ENCODE measurements at places on chromosomes 4 and X.

DNA sequence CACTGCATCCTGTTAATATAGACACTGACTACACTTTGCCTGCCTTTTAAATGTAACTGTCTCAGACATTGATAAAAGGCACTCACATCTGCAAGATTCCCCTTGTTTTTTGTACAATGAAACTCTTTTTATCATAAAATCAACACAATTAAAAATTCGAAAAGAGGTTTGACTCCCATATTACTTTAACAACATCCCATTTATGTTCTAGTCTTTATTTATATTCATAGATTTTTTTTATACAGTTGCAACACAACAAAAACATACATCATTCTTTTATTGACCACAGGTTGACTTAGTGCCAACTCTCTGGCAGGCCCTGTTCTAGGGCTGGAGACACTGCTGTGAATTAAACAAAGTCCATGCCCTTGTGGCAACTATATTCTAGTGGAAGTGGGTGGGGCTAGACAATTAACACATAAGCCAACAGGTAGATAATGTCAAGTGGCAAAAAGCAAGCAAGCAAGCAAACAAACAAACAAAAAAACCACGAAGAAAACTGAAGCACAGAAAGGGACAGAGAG is 36.8 kb downstream of the ANK2 start:
- DNase-seq, result no peak

- DNase-seq, result no peak
Measured at GRCh38 chr4:97587912-97588311, 555.4 kb downstream of the STPG2 start.

DNA sequence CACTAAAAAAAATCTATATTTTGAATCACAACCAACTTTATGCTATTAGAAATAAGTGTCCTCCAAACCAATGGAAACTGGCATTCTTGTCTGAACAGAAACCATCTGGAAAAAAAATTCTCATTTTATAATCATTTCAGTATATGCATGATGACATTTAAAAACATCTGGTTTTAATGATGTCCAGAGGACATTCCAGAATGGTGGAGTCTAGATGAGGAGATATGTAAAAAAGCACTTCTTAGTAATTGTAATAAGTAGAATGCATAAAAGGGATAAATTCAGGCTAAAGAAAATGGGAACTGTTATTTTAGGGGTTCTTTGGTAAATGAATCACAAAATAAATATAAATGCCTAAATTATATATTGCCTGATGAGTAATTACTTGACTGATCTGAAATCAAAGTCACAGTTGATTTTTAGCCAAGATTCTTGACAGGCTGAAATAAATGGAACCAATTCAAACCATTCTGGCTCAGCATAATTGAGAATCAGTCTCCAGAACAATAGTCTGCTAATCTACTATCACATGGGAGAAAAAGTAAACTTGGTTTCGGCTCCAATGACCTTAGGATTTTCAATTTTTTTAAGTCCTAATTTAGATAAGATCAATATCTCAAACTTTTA is 636.6 kb downstream of the FAT4 start:
- no peak for DNase-seq

DNA sequence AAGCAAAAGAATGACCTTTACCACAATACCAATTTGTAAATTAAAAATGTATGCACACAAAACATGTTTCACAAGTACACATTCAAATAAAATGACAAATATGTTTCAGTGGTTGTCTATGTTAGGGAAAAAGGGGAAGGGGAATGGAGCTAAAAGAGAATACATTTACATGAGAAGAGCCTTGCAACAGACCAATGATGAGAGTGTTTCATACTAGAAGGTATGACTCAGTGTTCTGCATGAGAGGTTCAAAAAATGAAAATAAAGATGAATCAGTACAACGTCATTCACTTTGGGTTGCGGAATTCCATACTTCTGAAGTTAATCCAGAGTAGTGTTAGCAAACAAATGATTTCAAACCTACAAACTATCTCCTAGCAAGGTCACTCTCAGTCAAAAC is 51.7 kb downstream of the RPGR start:
- DNase-seq, result no peak

DNA sequence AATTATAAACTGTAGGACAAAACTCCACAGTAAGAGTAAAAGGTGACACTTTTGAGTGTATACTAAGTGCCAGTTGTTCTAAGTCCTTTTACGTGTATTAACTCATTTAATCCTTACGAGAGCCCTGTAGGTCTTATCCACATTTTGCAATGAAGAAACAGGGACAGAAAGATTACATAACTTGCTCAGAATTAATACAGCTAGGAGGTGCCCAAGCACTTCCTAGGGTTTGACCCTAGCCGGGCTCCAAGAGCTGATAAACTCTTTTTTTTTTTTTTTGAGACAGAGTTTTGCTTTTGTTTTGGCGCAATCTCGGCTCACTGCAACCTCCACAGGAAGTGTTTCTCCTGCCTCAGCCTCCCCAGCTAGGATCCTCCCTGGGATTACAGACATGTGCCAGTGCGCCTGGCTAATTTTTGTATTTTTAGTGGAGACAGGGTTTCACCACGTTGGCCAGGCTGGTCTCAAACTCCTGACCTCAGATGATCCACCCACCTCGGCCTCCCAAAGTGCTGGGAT is 110.4 kb downstream of the UBE2K start:
- DNase-seq, result no peak

GRCh38 chr4:123893011-123893981 is 496.7 kb downstream of the SPRY1 start:
- no peak for DNase-seq

DNA sequence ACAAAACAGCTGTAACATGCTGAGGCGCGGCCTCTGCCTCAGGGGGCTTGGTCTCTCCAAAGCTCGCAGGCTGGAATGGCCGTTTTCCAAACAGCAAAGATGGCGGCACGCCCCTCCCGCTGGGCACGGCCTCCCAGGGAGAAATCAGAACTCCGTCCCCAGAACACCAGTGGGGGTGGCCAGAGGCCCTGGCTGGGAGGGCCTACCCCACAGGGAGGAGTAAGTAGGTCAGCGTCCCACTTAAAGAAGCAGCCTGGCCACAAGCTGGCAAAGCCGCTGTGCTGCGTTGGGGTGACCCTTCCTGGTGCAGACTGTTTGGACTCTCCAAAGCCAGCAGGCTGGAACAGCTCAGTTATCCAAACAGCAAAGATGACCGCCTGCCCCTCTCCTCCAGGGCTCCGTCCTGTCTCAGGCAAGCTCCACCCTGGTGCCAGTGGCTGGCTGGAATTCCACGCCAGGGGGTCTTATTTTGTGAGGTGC is 862.8 kb downstream of the TRIML1 start:
- DNase-seq, result no peak

DNA sequence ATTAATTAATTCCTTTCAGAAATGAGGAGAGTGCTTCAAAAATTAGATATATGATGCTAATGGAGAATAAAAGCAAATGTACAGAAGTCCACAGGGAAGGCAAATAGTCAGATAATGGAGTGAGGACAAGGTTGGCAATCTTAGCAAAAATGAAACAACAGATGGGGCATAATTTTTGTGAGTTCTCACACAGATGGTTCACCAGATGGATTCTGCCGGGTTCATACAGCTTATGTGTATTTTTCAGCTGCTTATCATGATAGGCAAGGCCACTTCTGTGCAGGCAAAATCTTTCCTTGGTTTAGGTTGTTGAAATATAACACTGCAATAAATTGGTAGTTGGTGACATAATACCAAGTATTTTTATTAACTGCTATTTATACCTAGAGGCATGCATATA is 1539.0 kb upstream of the IGFBP7 start:
- no peak for DNase-seq

DNA sequence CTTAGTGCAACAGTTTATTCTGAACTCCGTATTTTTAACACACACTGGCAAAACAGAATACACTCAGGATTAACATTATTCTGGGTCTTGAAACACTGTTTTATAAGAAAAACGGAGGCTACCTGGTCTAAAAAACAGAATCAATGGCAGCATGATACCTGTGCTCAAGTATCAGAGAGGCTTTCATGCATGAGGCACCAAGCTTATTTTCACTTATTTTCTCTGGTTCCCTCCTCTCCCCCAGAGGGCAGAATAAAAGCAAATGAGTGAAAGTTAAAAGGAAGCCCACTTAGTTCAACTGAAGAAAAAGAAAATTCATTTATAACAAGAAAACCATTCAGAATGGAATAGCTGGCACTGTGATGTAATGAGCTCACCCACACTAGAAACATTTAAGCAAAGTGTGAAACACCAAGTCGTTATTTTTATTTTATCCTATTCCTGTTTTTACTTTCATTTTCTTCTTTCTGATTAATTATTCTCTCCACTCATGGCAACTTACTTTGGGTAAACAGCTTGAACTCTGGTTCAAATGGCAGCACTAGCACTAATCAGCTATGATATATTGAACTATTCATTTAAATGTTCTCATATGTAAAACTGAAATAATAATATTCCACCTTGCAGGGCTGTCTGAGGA is 211.8 kb downstream of the PPP3CA start:
- DNase-seq, result no peak

DNA sequence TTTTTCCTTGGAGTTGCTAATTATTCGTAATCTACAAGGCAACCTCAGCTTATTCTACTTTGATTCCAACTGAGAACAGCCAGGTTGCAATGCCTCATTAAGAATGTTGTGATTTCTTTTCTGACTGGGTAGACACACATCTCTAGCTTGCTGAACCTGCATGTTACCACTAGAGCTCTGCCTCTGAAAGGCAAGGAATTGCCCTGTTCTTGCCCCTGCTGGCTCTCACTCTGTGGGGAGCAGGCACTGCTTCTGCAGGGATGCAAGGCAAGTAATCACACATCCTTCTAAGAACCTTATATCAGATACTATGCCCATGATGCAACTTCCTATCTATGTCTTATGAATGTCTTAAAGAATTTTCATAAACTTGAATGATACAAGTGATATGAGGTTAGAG is 503.2 kb downstream of the PACRGL start:
- no peak for DNase-seq

DNA sequence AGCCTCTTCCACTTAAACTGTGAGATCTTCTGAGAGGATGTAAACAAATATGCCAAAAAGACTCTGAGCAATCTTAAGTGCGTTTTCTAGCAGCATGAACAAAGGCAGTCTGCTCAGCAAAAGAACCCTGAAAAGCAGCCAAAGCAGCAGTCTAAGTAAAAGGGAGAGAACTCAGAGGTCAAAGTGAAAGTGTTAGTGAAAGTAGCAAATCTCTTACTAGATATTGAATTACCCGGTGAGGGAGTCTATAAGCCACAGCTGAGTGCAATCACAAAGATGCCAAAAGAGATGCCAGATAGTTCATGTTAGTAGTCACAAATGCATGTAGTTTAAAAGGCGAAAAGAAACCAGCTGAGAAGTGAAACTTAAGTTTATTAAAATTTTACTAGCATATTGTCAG is 7.9 kb upstream of the GNRHR start:
- no peak for DNase-seq

DNA sequence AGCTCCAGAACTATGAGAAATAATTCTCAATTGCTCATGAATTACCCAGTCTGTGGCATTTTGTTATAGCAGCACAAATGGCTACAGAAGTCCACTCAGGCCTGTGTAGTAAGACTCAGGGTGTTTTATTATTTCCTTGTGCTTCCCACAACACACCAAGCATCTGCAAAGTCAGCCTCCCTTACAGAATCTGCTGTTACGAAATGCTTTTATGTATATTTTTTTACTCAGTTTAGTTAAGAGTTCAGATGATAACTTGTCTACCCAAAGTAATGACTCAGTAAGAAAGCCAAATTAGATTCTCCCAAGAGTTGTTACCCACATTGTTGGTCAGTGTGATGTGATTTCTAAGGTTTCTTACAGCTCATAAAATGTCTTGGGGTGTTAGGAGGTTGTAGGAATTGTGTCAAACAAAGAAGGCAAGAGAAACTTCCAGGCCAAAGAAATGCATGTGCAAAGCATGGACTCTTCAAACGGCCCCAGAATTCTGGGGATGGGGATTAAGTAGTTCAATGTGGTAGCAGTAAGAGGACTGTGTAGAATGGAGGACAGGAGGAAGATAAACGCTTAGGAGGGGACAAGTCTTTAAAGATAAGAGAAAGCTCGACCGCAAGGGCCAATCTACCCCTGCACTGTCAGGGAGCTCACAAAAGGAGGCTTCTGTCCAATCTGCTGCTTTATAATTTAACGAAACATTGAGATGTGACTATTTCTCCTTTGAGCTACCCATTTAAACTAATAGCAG is 35.4 kb upstream of the TMEM184C start:
- no peak for DNase-seq

GRCh38 chr4:55635741-55636655 is at the start of gene NMU:
Gene NMU (minus strand): TSS chr4:55636298. CDS start chr4:55636192, 106 bp downstream.
- DNase-seq, result no peak

- no peak for DNase-seq
Measured at GRCh38 chrX:19514791-19515614, at the start of gene MAP3K15. Gene MAP3K15 (minus strand): TSS chrX:19515508. CDS start chrX:19515261, 247 bp downstream.

DNA sequence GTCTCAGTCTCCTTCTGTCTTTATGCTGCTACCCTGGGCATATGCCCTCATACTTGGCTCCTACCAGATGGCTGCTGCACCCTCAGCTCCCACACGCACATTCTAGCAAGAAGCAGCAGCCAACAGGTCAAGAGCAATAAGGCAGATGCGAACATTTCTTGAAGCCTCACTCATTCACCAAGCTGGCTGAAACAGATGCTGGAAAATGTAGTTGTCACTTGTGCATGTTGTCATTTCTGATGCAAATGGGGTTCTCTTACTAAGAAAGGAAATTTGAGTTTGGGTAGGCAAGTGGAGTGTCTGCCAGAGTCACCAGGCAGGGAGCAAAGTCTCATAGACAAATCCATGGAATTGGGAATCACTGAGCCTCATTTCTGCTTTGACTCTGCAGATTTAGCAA is 57.4 kb upstream of the SORBS2 start:
- DNase-seq, result no peak

- DNase-seq, result no peak
Measured at GRCh38 chr4:164192844-164193243, 561.1 kb upstream of the SMIM31 start.

- DNase-seq, result no peak
Measured at GRCh38 chr4:16384576-16384975, 158.3 kb upstream of the TAPT1 start.

DNA sequence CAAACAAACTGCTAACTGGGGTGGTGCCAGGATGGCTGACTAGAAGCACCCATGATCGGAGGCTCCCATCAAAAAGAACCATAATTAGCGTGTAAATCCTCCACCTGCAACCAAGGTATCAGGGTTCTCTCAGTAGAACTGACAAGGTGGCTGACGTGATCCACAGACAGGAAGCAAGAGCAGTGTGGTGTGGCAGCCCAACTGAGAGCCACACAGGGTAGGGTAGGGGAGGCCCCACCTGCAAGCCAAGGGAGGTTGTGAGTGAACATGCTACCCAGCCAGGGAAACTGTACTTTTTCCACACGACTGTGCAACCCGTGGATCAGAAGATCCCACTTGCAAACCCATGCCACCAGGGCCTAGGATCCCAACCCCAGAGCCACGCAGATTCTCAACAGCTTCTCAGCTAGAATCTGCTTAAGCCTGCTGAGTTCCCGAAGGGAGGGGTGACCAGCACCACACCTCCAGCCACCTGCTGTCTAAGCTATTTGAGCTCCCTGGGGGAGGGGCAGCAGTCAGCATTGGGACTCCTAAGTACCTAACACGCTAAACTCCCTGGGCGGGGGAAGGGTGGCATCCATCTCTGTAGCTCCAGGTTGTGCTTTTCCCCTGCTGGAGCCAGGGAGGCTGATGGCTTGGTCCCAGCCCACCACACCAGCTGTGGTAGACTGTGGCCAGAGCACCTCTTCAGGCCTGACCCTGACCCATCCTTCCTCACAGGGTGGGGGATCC is 425.1 kb downstream of the GPM6A start:
- DNase-seq, result no peak

- no peak for DNase-seq
Measured at GRCh38 chrX:108091878-108092291, 307 bp downstream of the ATG4A start.

- DNase-seq, result no peak
Measured at GRCh38 chr4:83124111-83124780, 9.7 kb upstream of the PLAC8 start.

All from activated CD4-positive, alpha-beta T cell treated with anti-CD3 and anti-CD28 coated beads for 1 hour (primary cell).